ENCODE measurements at places on chromosomes 5 and 9.

- DNase-seq = peak; percentile 8
Observed at GRCh38 chr9:35406183-35406959, 83.5 kb upstream of the RUSC2 start.

DNA sequence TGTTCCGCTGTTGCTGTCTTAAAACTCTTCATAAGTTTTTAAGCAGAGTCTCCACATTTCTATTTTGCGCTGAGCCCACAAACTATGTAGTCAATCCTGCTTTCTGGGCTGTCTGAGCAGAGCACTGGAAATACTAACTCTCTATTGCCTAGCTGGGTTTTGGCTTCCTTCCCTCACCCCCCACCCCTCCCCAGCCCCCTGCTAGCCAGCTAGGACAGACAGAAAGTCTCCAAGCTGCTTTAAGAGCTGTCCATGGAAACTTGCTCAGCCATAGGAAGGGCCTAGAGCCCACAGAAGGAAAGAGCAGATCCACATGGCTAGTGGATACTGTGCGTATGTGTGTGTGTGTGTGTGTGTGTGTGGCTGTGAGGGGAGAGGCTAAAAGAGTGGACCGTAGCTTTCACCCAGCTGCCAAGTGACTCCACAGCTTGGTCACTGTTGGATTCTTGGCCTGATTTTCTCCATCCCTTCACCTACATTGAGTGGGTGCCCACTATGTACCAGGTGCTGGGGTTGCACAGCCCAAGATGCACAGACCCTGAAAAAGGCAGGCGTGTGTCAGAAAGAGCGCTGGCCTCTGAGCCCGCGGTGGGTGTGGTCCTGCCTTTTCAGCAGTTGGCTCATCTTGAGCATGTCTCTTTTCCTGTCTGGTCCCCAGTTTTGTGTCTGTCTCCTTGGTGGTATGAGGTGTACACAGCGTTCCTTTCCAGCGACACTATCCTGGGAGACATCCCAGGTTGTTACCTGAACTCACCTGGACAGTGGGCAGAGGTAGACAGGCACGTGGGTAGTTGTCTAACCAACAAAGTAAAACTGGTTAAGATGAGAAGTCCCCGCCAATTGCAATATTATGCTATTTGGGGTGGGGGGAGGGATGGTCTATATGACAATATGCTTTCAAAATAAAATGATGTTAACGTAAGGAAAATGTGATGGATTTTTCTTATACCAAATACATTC, 5.4 kb upstream of the NKX2-5 start:
- DNase-seq = no peak

DNA sequence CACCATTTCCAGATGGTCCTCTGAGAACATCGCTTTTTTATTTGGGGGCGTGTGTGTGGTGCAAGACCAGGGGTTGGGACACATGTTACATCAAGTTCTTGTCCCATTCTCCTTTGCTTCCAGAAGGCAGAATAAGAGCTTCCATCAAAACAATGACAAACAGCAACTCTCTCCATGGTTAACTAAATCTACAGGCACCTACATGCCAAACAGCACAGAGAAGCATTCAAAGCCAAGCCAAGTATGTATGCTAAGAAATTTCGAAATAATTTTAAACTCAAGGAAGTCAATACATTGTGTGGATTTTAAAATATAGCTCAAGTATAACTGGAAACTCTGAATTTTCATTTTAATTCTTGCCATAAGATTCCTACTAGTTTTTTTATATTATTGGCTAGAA, 105.6 kb downstream of the SEC61B start:
- DNase-seq = no peak

DNA sequence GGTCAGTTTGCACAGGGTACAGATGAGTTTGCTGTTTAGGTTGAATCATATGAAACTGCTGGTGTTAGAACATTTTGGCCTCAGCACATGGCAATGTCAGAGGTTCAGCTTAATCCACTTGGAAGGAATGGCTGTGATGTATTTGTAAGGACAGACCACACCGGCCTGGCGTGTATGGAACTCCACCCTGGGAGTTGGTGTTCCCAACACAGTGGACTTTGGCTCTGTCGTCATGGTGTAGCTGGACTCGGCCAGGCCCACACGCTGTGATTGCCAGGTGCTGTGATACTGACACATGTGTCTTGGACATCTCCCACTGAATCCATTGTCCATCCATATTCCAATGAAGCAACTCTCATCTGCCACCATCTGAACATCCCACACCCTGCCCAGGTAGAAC, 90.3 kb downstream of the ZNF618 start:
- no peak for DNase-seq

GRCh38 chr9:102700936-102701335, 294.2 kb upstream of the CYLC2 start:
- no peak for DNase-seq

GRCh38 chr5:169367861-169368260, 66.9 kb upstream of the SLIT3 start:
- DNase-seq = no peak

- DNase-seq = no peak
Observed at GRCh38 chr9:124788542-124789217, 11.7 kb downstream of the OLFML2A start.

All from fibroblast of skin of right biceps (primary cell).